ENCODE measurements at places on chromosomes 6 and 20.

GRCh38 chr6:9248133-9248532 is 812.8 kb upstream of the SLC35B3 start:
- no peak for DNase-seq

GRCh38 chr20:36343641-36344040 is 37.5 kb downstream of the DLGAP4 start:
- no peak for DNase-seq

GRCh38 chr6:132333639-132334520 is 67.4 kb downstream of the MOXD1 start:
- peak; percentile 93 for DNase-seq

GRCh38 chr20:32509639-32510066 is 75.5 kb downstream of the NOL4L start:
- DNase-seq: peak; percentile 54

DNA sequence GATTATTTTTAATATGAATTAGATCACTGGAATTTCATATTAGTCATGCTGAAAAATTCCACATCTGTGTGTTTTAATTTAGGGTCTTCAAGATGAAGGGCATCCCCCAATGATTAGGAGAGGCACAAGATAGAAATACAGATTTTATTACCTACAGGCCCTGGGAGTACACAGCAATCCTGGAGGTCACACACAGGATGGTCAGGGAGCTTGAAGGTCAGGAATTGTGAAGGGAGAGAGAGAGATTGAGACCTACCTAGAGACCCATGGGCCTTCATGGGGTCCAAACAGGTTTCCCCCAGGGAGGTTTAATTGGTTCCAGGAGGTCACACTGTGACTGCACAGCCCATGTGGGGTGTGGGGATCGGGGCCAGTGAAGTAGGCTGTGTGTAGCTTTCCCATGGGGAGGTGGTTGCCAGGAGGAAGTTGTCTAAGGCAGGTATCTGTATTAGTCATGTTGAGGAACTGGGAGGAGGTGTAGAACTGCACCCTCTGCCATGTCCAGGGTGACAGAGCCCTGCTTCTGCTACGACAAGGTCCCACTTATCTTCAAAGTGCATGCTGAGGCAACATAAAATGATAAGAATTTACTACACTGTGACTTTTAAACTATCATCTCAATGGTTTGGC is 18.3 kb downstream of the SNX9 start:
- no peak for DNase-seq

DNA sequence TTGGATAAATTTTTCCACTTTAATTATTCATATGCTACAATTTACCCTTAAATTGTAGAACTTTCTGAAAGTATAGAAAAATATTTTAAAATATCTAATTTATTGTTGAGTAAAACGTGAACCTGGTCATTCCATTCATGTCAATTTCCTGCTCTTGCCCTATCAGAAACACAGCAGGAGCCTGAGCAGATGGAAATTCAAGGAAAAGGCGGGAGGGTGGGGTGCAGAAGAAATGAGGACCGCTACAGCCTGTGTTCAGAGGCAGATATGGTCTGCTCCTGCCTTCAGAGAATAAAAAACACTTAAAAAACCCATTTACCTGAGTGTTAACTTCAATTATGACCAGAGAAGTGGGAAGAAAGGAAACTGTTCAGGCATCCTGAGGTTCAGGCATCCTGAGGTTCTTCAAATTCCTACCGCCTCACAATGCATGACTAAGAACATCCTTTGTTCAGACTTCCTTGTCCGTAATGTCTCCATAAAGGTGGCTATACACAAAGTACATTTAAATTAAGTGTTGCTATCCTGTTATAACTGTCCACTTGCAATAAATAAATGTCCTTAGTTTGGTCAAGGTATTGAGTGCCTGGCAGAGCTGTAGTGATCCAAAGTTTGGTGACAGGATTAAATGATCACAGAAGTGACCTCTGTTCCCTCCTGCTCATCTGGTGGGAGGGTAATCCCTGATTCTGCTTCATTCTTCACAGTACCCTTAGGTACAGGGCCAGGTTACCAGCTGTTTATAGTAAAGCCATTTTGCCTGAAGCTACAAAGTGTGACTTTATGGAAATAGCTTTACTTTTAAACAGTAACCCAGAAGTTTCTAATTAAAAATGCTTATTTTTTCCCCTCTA is 109.1 kb downstream of the MAN1A1 start:
- no peak for DNase-seq

GRCh38 chr6:124494956-124495664 is 467.1 kb upstream of the RNF217 start:
- no peak for DNase-seq

DNA sequence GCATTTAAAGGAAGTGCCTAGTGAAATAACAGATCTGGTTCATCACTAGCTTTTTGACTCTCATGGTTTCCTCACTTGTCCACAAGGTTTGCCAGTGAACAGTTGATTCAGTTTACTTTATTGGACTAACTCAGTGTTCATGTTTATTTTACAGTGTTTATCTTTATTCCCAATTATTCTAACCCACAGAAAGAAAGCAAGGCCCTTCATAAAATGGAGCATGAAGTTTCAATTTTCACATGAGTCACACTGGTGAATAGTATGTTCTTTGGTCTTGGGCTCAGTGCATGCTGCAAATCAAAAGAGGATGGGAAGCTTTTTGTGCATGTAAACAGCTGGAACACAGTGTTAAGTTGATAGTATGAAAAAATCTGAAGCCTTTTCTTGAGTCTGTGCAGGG is 217.6 kb upstream of the HDDC2 start:
- no peak for DNase-seq

- DNase-seq: peak; percentile 34
Measured at GRCh38 chr6:107866606-107867301, 42.6 kb upstream of the SCML4 start.

DNA sequence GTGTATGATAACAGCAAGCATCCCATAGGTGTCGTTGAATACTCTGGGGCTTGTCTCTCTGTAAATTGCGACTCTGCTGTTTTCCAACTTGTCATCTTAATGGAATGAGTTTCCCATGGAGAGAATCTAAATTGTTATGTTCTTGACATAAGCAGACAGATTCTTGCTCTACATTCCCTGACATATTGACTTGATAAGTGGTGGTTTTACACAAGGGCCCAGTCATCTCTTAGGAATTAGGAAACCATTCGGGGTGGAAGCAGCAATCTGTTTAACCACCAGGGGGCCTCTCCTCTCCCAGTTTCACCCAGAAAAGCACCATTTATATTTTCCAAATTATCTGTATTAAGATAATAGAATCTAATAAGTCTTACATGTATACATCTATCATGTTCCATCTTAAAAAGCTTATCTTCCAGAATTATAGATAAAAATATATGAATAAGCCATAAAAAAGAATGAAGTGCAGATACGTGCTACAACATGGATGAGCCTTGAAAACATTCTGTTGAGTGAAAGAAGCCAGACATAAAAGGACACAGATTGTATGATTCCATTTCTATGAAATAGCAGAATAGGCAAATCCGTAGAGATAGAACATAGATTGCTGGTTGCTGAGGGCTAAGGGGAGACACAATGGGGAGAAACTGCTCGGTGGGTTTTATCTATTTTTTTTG is 23.1 kb upstream of the MROH8 start:
- DNase-seq: peak; percentile 98

DNA sequence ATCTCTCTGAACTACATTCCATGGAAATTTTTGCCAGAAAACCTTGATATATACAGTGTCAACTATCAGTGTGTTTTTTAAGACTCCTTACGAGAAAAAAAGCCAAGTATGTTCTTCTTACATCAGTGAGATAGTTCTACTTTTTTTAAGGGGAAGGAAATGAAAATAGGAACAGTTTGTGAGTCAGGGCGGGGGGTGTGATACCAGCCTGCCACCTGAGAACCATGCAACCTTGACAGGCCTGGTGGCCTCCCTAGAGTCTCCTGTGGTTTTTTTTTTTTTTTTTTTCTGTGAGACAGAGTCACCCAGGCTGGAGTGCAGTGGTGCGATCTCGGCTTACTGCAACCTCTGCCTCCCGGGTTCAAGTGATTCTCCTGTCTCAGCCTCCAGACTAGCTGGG is 96.3 kb upstream of the GCM1 start:
- no peak for DNase-seq

DNA sequence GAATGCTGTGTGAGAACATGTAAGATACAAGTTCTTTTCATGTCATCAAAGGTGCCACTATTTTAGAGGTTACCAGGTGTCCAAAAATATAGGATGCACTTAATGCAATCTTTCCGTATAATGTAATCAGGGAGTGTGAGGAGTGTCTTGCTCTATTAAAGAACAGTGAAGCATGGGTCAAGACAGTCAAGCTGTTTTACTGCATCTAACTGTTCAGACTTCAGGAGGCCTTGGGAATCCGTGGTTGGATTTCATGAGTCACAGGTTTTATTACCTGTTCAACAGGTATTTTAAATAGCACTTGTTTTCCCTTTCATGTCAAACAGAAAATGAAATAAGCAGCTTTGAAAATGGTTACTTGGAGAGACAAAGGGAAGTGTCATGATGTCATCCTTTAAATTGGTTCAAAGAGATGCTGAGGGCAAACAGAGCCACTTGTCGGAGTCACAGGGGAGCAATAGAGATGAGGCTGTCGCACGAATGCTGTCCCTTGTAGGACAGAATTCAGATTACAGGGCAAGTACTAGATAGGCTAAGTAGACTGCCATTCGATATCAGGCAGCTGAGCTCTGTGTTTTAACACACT is 621.5 kb downstream of the QKI start:
- DNase-seq: no peak

DNA sequence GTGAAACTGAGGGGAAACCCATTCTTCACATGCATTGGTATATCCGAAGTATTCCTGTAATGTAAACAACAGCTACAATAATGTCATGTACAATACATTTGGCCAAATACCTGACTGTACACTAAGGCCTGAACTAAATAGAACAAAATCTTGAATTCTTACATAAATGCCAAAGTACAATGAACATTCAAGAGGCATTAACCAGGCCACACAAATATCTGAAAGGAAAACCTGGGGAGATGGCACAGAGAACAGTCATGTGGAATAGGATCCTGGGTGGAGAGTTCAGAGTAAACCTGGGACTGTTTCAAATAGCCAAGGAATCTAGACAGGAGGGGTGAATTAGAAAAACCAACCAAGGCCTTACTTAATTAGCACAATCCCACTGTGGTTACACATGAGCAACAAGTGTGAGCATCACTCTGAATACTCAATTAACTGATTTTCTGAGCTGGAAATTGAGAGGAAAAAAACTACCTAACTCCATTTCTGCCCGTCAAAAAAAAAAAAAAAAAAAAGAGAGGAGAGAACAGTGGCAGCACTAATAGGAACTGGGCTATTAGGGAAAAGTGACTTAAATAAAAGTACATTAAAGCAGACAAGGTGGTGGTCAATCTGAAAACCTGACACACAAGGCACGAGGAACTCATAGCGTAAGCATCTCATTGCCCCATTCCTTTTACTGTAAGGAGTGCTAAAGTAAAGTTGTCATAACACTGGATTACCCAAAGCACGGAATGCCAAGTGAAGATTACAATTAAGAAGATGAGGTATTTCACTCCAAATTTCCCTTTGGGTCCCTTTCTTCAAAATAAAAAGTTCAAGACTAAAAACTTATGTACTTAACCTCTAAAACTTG is 10.9 kb downstream of the SNX5 start:
- DNase-seq: peak; percentile 64

DNA sequence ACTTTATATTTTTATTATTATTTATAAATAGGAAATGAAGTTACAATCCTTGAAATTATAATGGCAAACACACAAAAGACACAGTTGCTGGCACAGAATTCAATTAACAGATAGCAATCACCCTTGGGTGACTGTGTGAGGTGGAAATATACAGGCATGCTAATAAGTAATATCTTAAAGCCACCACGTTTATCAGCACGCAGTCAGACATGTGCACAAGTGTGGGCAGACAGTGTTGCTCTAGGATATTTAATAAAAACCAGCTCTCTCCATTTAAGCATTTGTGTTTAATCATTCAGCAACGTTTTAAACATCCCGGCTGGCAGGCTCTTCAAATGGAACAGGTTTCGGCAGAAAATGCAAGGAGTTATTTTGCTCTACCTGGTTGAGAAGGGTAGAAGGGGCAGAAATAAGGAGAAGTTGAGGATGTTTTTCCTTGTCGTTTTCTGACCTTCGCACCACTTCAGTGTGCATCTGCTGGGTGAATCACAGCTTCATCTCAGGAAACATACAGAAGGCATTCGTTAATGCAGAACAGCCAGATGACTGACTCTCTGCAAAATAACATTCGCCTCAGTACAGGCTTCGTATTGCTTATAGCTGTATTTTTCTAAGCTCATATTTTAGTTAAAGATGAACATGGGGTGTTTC is 585.1 kb downstream of the QKI start:
- DNase-seq: no peak

GRCh38 chr6:169997930-169998218 is 246.5 kb downstream of the ERMARD start:
- no peak for DNase-seq

DNA sequence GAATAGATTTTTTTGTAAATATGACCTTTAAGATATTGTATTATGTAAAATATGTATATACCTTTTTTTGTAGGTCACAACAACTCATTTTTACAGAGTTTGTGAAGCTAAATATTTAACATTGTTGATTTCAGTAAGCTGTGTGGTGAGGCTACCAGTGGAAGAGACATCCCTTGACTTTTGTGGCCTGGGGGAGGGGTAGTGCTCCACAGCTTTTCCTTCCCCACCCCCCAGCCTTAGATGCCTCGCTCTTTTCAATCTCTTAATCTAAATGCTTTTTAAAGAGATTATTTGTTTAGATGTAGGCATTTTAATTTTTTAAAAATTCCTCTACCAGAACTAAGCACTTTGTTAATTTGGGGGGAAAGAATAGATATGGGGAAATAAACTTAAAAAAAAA is 130.9 kb downstream of the SULF2 start:
- DNase-seq: no peak

GRCh38 chr6:144131248-144131709 is 19.0 kb upstream of the STX11 start:
- DNase-seq: peak; percentile 82

- peak; percentile 40 for DNase-seq
Measured at GRCh38 chr6:38570750-38571149, 69.0 kb downstream of the BTBD9 start.

- DNase-seq: no peak
Measured at GRCh38 chr6:31712296-31712695, 2.9 kb upstream of the LY6G6D start.

DNA sequence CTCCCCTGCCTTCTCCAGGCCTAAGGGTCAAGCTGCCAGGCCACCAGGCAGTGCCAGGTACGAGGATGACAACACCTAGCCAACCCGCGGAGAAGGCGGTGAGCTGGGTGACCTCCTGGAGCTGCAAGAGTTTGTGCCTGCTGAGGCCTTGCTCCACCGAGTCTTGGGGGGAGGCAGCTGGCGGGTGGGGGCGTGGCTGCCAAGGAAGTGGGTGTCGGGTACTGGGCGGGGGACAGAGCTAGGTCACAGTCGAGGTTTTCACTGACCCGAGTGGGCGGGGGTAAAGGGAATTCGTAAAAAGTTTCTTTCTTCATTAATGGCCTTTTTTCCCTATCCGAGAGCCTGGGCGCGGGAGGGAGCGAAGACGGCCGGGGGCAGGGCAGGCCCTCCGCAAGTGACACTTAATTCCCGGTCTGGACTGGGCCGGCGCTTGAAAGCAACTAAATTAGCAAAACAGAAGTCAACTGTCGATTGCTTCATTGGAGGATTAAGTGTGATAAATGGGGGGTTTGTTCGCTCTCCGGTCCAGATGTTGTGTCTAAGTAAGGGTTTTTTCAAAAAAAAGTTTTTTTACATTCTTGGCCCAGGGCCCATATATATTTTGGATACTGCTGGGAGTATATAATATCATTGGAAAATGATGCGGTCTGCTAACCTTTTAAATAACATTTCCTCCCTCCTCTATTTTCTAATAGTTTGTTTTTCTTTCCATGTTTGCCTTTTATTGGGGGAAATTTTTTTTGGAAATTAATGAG is 43.1 kb upstream of the FOXP4 start:
- no peak for DNase-seq
